SIG-M5 (cell line): ENCODE measurements at places on chromosomes 7 and 10.

DNA sequence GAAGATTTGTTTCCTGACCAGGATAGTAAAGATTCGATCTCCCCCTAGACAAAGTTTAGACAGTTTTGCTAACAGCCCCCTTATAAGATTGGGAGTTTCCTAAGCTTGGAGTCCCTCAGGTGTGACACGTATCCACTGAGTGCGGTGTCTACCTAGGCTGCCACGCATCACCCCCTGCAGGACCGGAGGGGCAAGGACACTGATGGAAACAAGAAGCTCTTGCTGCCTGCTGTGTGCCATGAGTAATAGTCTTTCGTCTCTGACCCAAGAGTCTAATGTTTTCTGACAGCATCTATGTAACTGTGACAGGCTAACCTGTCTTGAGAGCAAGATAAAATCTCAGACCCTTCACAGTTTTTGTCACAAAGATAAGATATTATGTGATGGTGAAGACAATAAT is 173.5 kb downstream of the SEMA3E start:
- DNase-seq = no peak

DNA sequence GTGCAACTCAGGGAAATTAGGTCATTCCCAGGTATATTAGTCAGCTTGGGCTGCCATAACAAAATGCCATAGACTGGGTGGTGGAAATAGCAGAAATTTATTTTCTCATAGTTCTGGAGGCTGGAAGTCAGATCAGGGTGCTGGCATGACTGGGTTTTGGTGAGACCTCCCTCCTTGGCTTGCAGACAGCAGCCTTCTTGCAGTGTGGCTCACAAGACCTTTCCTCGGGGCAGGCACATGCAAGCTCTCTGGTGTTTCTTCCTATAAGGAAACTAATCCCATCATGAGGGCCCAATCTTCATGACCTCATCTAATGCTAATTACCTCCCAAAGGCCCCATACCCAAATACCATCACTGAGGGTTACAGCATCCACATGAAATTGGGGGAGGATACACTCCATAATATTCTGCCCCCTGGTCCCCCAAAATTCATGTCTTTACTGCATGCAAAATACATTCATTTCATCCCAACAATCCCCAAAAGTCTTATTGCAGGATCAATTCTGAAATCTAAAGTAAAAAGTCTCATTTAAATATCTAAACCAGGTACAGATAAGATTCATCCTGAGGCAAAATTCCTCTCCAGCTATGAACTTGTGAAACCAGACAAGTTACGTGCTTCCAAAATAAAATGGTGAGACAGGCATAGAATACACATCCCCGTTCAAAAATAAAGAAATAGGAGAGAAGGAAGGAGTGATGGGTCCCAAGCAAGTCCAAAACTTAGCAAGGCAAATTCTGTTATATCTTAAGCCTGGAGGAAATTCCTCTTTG is 17.4 kb upstream of the CBLL1 start:
- no peak for DNase-seq

DNA sequence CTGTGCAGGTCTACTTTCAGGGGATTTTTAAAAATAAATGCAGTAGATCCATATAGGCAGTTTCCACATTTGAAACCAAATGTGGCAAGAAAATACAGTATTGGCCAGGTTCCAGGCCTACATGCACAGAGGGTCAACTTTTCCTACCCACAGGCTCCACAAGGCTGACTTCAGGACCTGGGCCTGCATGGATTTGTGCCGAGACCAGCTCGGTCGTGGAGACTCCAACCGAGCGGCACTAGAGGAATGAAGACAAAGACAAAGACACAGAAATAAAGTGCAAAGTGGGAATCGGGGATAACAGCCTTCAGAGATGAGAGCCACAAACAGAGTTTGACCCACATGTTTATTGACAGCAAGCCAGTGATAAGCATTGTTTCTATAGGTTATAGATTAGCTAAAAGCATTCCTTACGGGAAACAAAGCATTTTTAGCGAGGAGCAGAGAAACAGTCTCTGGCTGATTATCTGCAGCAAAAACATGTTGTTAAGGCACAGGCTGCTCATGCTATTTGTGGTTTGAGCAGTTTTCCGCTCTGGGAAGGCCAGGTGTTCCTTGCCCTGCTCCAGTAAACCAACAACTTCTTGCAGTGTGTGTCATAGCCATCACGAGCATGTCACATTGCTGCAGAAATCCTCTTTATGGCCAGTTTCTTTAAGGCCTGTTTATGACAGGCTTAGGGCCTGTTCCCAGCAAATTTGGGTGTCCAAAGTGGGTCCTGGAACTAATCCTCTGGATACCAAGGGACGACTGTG is 52.6 kb downstream of the ZNF37A start:
- no peak for DNase-seq

- DNase-seq = no peak
These were observed 33.3 kb downstream of the PKD1L1 start for GRCh38 chr7:47914717-47915615.

DNA sequence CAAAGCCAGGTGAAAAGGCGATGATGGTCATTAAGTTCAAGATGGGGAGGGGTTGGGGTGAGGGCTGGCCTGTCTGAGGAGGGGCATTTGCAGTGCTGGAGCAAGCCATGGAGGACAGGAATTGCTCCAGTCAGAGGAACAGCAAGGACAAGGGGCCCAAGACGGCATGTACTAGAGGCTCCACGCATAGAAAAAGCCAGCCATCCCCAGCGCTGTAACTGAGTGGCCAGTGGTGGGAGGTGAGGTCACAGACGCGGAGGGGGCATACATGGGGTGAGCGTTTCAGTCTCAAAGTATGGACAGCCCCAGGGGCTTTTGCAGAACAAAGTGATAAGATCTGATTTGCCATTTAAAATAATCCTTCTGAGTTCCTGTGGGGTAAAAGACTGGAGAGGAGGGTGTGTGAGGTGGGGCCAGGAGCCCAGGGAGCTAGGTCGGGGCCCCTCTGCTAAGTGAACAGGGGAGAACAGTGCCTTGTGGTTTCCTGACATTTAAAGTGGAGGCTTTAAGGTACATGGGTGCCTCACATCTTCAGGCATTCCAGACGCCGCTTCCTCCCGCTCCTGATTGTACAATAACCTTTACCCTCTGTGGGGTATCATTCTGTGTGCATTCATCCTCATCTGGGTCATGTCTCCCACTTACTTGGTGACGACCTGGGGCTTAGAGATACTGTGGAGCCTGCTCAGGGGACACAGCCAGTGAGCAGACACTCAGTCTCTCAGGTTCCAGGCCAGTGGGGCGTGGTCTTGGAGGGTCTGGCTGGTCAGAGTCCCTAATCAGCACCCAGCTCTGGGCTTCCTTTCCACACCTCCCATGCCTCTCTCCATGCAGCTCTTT is 105.6 kb upstream of the GPR26 start:
- no peak for DNase-seq

DNA sequence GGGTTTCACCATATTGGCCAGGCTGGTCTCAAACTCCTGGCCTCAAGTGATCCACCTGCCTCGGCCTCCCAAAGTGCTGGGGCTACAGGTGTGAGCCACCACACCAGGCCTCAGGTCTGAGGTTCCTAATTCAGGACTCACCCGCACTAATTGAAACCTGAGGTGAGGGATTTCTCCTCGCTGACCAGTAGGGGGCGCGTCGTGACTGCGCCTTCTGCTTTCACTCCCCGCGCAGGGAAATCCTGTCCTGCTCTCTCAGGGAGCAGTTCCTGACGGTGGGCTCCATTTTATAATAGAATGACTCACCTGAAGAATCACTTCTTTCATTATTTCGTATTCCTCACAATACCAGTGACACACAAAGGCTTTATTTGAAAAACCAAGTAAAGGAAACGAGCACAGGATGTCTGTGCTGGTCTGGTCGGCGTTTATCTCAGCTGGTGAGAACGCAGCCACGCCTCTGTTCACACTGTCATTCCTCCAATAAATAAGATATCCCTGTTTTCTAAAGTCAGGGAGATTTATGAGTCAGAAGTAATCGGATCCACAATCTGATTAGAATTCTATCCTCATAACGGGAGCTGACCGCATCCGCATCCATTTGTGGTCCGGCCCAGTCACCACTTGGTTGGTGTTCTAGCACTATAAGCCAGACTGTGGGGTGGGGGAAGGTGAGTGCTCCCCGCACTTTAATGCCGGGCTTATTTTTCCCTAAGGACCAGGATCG is 35.4 kb downstream of the BAG3 start:
- no peak for DNase-seq

- DNase-seq = no peak
These were observed 75.7 kb downstream of the COBL start for GRCh38 chr7:51240868-51241267.

DNA sequence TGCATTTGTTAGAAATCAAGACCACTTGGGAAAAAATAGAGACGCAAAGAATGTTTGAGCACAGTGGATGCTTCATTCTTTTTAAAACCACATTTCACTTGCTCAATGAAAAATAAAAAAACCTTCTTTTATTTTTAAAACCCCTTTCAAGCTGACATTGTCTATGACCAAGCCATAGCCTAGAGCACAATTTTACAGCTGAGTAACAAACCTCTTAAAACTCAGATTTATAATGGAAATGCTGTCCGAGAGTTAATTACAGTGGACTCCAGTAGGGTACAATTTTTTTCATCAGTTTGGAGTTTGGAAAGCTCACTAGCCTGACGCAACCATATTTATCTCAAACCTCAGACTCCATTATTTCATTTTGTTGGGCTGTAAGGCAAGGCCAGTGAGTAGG is 116.3 kb downstream of the RNLS start:
- DNase-seq = no peak

GRCh38 chr7:12619461-12620069 is 49.0 kb downstream of the SCIN start:
- DNase-seq = no peak

DNA sequence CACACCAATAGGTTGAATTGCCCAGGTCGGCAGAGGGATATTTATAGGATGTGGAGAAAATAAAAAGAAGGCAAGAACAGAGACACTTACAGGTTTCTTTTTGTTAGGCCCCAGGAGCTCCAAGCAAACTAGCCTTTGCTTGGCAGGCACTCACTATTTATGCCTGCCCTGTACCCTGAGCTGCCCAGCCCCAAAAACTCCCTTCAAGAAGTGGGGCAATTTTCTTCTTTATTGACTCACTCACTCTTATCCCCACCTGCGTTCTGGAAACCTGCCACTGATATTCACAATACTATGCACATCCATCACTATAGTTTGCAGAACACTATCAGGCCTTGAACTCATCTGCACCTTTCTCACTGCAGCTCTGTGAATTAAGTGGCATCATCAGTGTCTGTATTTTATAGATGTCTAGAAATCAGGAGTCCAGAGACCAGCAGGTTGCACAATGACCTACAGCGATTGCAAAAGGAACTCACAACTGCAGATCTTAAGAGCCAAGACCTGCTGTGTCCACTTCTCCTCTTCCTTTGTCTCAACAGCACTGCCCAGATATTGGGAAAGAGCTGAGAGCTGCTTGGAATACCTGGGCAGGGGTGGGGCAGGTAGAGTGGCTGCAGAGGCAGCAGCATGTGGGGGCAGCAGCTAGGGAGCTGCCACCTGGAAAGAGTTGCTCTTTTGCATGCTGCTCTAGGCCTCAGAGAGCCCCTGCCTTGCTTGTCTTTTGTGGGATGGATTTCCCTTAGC is at the start of gene SFTPD:
Gene SFTPD (minus strand): TSS at position 130 of the 747 bp plus-strand sequence. CDS start 2,446 bp downstream, outside the sequence.
- no peak for DNase-seq

DNA sequence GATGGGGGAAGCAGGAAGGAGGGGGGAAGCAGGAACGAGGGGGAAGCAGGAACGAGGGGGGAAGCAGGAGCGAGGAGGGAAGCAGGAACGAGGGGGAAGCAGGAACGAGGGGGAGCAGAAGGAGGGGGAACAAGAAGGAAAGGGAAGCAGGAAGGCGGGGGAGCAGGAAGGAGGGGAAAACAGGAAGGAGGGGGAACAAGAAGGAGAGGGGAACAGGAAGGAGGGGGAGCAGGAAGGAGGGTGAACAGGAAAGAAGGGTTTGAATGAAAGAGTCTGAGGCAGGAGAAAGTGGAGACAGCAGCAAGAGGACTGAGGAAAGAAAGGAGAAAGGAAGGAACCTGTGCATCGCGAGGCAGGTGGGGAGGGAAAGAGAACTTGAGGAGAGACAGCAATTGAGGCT is 256.6 kb downstream of the PTEN start:
- no peak for DNase-seq

DNA sequence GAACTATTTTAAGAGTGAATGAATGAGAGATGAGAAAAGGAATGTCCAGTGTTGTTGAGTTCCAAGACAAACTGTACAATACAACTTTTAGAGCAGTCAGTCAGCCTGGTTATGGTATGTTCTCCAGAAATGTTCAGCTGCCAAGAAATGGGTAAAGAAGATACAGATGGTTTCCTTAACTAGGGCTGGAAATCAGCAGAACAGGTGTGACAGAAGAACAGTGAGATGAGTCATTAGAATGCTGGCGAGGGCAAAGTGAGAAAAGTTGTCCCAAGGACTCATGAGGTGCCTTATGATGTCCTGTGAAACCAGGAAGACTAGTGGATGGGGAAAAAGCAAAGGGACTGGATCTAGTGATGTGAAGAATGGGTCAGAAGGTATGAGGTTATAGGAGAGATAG is 20.8 kb upstream of the SEPTIN7 start:
- DNase-seq = no peak

DNA sequence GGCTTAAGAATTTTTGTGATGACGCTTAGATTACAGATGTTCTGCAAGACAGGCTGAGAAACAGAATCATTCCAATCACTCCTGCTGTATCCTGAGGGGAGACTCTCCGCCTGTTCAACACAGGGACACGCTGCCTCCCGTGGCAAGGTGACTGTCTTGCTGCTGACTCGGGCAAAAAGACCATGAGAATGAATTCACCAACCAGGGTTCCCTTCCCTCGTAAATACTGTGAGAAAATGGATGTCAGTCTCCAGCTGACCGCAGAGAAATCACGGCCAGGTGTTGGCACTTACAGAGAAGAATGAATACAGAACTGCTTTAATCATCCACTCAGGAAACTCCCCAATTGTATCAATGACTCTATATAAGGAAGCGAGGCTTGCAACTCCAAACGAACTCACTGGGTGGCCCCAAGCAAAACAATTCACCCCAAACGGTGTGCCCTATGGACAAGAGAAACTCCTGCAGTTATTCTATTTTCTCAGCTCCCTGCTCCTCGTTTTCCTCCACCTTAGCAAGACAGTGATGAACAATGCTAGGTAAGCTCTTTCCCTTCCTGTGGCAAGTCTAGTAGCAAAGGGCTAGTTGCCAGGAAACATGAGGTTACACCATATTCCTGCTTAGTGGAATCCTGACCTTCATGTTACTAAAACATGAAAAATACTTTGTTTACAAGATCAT is 22.8 kb downstream of the GNA12 start:
- no peak for DNase-seq

GRCh38 chr7:95951531-95951930 is 179.2 kb downstream of the DYNC1I1 start:
- DNase-seq = no peak

GRCh38 chr7:156725073-156725472 is 84.5 kb downstream of the RNF32 start:
- DNase-seq = no peak

GRCh38 chr7:7671361-7671760 is 30.8 kb downstream of the UMAD1 start:
- no peak for DNase-seq
